ENCODE measurements at places on chromosomes 12 and 14.
A peak's percentile ranks its signal among the peaks of the same experiment; 100 is the strongest.

GRCh38 chr12:44544018-44544417, 332.1 kb downstream of the NELL2 start:
- DNase-seq, result no peak

DNA sequence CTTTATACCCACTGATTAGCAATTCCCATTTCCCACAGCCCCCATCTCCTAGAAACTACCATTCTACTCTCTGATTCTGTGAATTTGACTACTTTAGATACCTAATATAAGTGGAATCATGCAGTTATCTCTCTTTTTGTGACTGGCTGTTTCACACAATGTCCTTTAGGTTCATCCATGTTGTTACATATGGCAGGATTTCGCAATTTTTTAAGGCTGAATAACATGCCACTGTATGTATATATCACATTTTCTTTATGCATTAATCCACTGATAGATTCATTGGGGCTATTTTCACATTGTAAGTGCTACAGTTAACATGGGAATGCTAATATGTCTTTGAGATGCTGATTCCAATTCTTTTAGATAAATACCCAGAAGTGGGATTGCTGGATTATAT, 11.8 kb upstream of the TBK1 start:
- no peak for DNase-seq

GRCh38 chr14:71139294-71139946, 232.2 kb downstream of the PCNX1 start:
- no peak for DNase-seq

- DNase-seq, result no peak
These were observed 40.5 kb upstream of the USP44 start for GRCh38 chr12:95591731-95592130.

- DNase-seq, result no peak
These were observed 13.2 kb upstream of the SERPINA3 start for GRCh38 chr14:94598816-94599655.

DNA sequence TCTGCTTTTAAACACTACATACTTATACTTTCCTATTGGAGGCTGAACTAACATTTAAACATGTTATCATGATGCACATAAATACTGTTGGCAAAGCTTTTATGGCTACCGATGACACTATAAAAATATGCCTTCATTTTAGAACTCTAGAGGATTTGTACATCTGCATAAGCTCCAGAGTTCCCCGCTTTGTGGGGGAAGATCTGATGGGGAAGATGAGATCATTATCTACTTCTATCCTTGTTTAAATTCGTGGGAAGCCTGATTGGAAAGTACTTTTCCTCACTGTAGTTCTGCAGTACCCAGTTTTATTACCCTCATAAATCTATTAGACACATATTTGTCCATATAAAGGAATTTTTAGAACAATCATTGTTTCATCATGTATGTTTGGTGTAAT, 299.6 kb upstream of the ATP2B1 start:
- no peak for DNase-seq

- no peak for DNase-seq
These were observed 1322.3 kb upstream of the TMEM132C start for GRCh38 chr12:126944684-126945083.

DNA sequence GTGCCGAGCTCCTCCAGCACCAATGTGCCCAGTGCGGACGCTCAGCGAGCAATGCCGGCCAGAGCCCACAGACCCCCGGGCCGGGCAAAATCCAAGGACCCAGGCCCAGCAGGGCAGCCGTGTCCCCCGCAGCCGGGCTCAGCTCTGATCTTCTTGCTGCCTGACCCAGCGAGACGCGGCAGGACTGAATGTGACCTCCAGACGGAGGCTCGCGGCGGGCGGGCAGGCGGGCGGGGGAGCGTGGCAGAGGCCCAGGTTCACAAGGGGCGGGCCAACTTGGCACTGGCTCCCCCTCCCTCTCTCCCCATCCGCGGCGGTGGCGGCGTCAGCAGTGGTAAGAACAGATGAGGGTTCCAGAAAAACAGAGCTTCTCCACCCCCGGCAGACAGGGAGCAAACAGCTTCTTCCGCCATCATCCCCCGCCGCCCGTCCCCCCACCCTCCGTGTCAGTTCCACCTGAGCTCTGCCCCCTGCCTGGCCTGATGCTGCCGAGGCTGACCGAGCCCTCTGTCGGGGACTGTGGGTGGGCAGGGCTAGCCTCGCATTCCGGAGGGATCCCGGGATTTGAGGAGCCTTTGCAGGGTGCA, 94.3 kb downstream of the RFLNA start:
- peak; percentile 20 for DNase-seq

DNA sequence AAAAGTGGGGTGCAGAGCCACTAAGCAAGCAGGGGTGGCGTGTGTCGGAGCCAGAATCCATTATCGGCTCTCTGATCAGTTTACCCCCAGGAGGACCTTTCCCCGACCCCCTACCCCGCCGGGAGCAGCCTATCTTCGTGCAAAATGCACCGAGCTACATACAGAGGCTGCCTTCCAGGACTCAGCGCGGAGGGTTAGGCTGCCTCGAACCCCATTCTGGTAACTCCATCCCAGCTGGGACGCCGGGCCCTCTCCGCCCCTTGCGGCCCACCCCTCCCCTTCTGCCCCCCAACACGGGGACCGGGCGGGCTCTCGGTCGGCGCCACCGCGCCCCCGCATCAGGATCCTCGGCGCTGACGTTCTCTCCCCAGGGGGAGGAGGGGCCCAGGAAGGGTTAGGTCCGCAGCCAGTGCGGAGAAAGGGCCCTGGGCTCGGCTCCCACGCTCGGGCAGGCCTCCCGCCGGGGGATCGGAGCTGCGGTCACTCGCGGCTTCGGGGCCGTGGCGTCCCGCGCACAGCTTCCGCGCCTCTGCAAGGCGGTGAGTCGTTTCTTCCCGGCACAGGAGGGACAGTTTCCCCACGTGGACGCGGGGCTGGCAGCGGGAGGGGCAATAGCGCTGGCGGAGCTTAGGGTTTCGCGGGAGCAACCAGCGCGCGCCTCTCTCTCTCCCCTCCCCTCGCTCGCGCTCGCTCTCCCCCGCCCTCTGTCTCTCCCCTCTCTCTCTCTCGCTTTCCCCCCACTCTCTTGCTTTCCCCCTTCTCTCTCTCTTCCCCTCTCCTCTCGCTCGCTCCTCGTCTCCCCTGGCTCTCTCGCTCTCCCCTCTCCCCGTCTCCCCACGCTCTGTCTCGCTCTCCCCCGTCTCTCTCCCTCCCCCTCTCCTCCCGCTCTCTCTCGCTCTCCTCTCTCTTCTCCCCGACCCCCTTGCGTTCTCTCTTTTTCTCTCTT, 12.5 kb upstream of the MAP3K9 start:
- DNase-seq, result peak; percentile 18

DNA sequence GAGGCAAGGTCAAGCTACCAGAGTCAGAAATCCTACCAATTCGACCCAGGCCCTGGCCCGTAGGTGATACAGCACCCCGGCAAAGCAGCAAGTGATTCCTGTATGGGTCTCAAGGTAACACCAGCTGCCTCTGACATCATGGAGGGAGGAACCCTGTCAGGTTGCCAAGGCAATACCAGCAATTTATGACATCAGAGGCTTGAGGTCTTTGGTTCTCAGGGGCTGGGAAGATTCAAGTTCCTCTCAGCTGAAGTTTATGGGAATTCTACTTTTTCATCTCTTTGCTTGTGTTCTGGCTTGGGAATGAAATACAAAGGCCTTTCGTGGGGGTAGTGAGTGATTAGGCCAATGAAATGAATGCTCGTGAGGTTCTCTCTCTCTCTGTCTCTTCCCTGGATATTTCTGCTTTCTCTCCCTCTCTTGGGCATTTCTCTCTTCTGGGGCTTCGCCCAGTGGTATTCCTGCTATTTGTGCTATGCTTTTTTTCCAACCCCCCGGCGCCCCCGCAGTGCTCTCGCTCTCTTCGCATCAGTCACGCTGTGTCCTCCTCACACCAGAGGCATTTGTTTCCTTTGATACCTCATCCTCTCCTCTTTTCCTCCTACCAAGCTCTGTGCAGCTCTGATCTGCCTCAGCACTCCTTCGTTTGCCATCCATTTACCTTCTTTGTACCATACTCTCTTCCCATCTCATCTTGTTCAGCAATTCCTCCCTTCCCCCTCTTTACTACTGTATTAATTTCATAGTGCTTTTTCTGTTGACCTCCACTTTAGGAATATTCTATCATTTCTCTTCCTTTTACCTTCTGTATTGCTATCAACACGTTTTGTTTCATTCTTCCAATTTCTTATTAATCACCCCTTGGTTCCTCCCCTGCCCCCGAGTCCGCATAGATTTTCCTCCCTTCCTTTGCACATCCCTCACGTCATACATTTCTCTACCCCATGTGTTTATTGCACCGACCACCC, 2.9 kb downstream of the ZFHX2 start:
- DNase-seq, result no peak

DNA sequence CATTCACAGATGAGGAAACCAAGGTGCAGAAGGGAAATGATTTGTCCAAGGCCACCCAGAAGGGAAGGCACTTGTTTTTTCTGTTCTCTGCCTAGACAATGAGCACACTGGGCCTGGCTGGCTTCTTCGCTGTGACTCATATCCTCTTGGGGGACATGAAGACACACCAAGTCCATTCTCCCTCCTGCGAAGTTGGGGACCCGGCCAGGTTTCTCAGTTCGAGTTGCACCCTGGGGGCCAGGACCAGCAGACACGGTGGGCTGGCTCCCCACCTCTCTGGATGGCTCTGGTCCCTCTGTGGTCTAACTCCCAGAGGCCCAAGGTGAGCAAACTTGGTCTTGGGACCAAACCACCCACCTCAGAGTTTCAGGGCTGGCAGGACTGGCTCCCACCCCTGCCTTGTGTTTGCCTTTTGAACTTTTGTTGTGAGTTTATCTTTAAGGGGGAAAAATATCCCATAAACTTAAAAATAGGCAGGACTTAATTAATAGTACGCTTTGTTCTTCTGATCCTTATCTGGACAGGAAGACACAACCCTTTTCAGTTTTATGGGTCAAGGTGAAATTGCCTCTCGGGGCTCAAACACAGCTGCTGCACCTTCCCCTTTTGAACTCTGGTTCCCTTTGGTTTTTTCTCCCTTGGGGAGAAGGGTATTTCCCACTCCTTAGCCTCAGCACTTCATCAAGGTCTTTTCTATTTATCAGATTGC, 9.0 kb upstream of the MLEC start:
- DNase-seq, result no peak

DNA sequence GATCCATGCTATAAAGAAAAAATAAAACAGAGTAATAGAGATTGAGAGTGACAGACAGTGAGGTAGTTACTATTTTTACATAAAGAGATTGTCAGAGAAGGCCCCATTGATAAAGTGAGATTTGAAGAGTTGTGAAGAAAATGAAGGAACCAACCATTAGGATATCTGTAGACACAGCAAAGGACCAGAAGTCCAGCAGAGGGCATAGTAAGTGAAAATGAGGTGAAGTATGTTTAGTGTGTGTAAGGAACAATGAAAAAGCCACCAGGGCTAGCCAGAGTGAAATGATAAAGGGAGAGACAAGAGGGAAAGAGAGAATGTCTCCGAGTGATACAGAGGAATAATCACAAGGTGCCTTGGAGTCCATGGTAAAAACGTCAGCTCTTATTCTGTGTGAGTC, 411.0 kb downstream of the NELL2 start:
- no peak for DNase-seq

GRCh38 chr12:131021154-131021541, 67.4 kb downstream of the ADGRD1 start:
- no peak for DNase-seq

DNA sequence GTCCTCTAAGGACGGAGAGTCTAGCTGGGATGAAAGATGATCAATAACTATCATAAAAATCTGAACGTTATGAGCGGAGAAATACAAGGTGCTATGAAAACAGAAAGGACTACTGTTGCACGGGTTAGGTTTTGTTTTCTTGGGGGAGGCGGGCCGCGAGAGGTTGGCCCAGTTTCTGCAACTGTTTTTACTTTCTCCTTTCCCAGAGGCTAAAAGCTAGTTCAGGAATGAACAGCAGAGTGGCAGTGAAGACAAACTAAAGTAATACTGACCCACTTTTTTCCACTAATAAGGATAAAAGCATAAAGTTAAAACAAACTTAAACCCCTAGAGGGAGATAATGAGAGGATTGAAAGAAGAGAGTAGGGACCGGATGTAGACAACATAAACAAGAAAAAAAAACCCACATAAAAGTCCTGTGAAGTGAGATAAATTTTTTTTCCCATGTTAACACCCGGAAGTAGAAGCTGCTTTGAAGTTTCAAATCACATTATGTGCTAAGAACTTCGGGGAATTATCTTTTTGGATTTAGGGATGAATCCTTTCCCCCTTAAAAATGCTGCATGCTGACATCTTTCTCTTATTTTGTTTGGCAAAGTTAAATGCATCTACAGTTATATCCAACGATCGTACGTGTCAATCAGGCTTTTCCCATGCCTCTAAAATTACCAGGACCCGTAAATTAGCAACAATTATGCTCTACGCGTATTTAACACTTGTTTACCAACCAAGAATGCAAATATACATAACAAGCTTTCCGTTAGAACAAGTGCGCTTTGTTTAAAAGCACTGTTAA, 1.0 kb upstream of the CDK17 start:
- no peak for DNase-seq

- no peak for DNase-seq
These were observed 83.7 kb downstream of the ARMH4 start for GRCh38 chr14:58068306-58068705.

- DNase-seq, result no peak
These were observed 48.7 kb upstream of the BCL11B start for GRCh38 chr14:99320621-99321235.

DNA sequence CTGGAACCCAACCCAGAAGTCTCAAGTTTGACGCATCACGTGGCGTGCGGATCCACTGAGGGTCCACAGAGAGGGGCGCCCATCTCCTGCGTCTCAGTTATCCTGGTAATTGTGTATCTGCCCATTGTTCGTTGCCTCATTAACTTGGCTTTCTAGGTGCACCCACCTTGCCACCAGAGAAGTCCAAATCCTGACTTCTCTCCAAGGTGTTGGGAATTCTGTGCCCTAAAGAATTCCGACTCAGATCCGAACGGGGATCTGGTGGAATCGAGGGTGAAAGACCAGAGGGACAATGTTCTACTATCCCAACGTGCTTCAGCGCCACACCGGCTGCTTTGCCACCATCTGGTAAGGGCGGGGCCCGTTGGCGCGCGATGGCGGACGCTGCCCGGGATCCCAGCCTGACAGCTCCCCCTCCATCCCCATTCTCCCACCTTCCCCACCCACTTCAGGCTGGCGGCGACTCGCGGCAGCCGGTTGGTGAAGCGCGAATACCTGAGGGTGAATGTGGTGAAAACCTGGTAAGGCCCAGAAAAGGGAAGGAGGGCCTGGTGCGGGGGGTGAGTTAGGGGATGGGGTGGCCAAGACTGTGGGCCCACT, 481 bp downstream of the REC8 start:
- no peak for DNase-seq

GRCh38 chr14:101783260-101784016, 21.9 kb downstream of the PPP2R5C start:
- DNase-seq, result no peak

- DNase-seq, result peak; percentile 5
These were observed 211.7 kb upstream of the FKBP4 start for GRCh38 chr12:2583091-2583497.

DNA sequence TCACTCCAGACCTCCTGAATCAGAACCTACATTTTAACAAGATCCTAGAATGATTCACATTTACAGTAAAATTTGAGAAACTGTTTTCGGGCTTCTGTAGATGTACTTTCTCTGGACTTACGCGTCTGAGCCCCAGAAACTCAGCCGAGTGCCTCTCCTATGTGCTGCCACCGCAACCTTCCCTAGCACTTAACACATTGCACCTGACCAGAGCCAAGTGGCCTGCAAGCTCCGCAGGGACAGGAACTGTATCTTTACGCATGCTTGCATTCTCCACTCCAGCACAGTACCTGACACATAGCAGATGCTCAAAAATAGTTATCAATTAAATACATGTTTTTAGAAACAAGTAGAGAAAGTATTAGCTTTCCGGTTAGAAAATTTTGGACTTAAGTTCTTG, 1.2 kb downstream of the SMCO2 start:
- no peak for DNase-seq
